DND-41 (cell line): ENCODE measurements at places on chromosomes 3 and 15.
A peak's percentile ranks its signal among the peaks of the same experiment; 100 is the strongest.

- no peak overlapping the region for H3K4me3 ChIP-seq
- no peaks in the 10 kb centered on the region for H3K36me3 ChIP-seq
- no peak for DNase-seq
- peaks cover 6% of the 10 kb centered on the region for H3K27me3 ChIP-seq
- no peaks in the 10 kb centered on the region for H3K4me1 ChIP-seq
Observed at GRCh38 chr15:92112180-92112579, 258.7 kb downstream of the SLCO3A1 start.

GRCh38 chr3:4904811-4905695 lies 74.2 kb upstream of the BHLHE40 start:
- H3K4me3 ChIP-seq = no peak overlapping the region
- no peaks in the 10 kb centered on the region for H3K36me3 ChIP-seq
- H3K4me1 ChIP-seq = peaks cover 51% of the 10 kb centered on the region
- peak; percentile 41 for DNase-seq
- no peaks in the 10 kb centered on the region for H3K27me3 ChIP-seq

DNA sequence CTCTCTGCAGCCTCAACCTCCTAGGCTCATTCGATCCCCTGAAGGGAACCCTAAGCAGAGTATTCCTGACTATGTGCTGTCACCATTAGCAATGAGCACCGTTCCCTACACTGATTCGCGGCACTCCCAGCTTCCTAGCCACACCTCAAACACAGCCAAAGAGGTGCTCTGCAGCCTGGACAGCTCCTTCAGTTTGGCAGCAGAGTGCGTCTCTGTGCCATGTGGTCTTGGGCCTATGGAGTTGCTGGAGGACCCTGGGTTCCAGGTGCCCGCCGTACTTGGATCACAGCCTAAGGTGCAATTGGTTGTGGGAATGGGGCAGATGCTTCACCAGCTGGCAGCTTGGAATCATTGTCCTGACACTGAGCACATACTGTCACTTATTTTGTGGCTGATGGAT lies 17.3 kb upstream of the IL12A start:
- H3K4me1 ChIP-seq = no peaks in the 10 kb centered on the region
- no peak overlapping the region for H3K4me3 ChIP-seq
- H3K27ac ChIP-seq = no peak overlapping the region
- no peak for DNase-seq
- H3K27me3 ChIP-seq = peaks cover 4% of the 10 kb centered on the region

GRCh38 chr15:66452971-66453580 lies 44.5 kb downstream of the SNAPC5 start:
- DNase-seq = no peak
- no peak overlapping the region for H3K27ac ChIP-seq
- H3K4me3 ChIP-seq = no peak overlapping the region
- no peaks in the 10 kb centered on the region for H3K4me1 ChIP-seq
- no peaks in the 10 kb centered on the region for H3K27me3 ChIP-seq
- peaks cover 28% of the 10 kb centered on the region for H3K36me3 ChIP-seq

DNA sequence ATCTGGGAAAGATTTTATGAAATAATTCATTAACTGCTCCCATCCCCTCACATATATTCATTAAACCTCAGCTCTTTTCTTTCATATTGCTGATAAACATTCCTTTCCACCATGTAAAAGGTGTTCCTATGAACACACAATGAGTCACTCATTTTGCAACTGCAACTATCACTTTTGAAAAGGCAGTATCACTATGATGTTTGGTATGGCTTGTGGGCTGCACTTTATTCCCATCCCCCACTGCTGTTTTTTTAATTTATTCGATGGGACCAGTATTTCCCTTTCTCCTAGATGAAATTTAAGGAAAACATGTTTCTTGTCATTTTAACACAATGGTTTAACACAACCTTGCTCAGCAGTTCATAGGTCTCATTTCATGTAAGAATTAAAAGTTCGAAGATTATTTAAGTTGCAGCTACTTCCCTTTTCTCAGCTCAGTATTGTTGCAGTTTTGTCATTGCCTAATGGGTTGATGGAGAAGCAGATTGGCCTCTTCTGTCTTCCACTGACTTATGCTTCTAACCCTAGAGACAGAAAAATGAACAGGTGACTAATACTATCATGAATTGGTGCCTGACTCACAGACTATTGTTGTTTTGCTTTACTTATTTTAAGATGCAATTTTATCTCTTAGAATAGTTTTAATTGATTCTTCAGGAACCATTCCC lies 280.3 kb downstream of the ZPLD1 start:
- DNase-seq = no peak
- H3K4me1 ChIP-seq = no peaks in the 10 kb centered on the region
- no peaks in the 10 kb centered on the region for H3K27me3 ChIP-seq
- no peak overlapping the region for H3K4me3 ChIP-seq

DNA sequence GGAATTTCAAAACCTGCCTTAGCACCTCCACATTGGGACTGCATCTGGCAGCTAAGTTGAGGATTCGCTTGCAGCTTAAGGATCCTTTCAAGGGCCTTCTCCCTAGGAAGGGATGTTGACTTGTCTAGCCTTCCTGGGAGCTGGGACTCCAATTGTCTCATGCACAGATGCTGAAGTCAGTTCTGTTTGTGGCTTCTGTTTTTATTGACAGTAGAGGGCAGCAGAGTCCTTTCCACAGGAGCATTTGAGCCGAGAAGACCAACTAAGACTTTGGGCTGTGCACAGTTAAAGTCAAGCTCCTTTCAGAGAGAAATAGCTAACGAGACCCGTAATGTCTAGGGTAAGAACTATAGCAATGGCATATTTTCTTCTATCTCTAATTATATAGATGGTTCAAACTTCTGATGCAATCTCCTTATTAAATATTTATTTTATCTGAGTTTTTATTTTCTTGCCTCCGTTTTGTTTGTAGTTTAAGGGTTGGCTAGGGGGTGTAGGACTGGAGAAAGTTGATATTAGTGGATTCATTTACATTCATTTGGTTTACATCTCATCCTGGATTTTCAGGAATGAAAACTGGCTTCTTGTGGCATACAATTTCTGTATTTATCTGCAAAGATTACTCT lies 59.7 kb upstream of the KBTBD8 start:
- H3K4me3 ChIP-seq = no peak overlapping the region
- peaks cover 4% of the 10 kb centered on the region for H3K27me3 ChIP-seq
- H3K4me1 ChIP-seq = no peaks in the 10 kb centered on the region
- peak; percentile 45 for DNase-seq
- no peak overlapping the region for H3K27ac ChIP-seq
- H3K36me3 ChIP-seq = no peaks in the 10 kb centered on the region

- H3K27ac ChIP-seq = no peak overlapping the region
- H3K36me3 ChIP-seq = peaks cover 20% of the 10 kb centered on the region; the same call in 1 of the 2 replicates
- H3K4me3 ChIP-seq = no peak overlapping the region
- no peaks in the 10 kb centered on the region for H3K27me3 ChIP-seq
- no peaks in the 10 kb centered on the region for H3K4me1 ChIP-seq
Observed at GRCh38 chr3:158539414-158540014, 31.5 kb upstream of the MLF1 start.

- no peak overlapping the region for H3K4me3 ChIP-seq
- DNase-seq = no peak
- H3K27me3 ChIP-seq = no peaks in the 10 kb centered on the region
- H3K27ac ChIP-seq = no peak overlapping the region
- H3K36me3 ChIP-seq = no peaks in the 10 kb centered on the region
Observed at GRCh38 chr3:110165753-110166152, 828.4 kb upstream of the DPPA4 start.

- no peaks in the 10 kb centered on the region for H3K36me3 ChIP-seq
- H3K27ac ChIP-seq = no peak overlapping the region
- no peak for DNase-seq
- peaks cover 13% of the 10 kb centered on the region for H3K4me1 ChIP-seq
- no peaks in the 10 kb centered on the region for H3K27me3 ChIP-seq
Observed at GRCh38 chr3:23329471-23330105, 126.5 kb downstream of the UBE2E2 start.

- no peak for DNase-seq
- no peaks in the 10 kb centered on the region for H3K27me3 ChIP-seq
- H3K27ac ChIP-seq = no peak overlapping the region
- no peaks in the 10 kb centered on the region for H3K4me1 ChIP-seq
- H3K36me3 ChIP-seq = no peaks in the 10 kb centered on the region
Observed at GRCh38 chr15:63992300-63992699, 54.0 kb downstream of the DAPK2 start.

- no peak overlapping the region for H3K27ac ChIP-seq
- no peak for DNase-seq
- no peaks in the 10 kb centered on the region for H3K36me3 ChIP-seq
- no peaks in the 10 kb centered on the region for H3K4me1 ChIP-seq
Observed at GRCh38 chr3:65983100-65983499, 55.6 kb downstream of the MAGI1 start.

- no peak overlapping the region for H3K27ac ChIP-seq
- H3K27me3 ChIP-seq = no peaks in the 10 kb centered on the region
- H3K36me3 ChIP-seq = peaks cover 32% of the 10 kb centered on the region
Observed at GRCh38 chr3:195697582-195698324, 23.0 kb upstream of the MUC20 start.

GRCh38 chr3:51354172-51354571 lies 30.9 kb upstream of the MANF start:
- H3K4me3 ChIP-seq = no peak overlapping the region
- no peak for DNase-seq
- H3K36me3 ChIP-seq = no peaks in the 10 kb centered on the region
- H3K27me3 ChIP-seq = peaks cover 25% of the 10 kb centered on the region

GRCh38 chr3:182671942-182672341 lies 121.4 kb upstream of the ATP11B start:
- no peaks in the 10 kb centered on the region for H3K36me3 ChIP-seq
- DNase-seq = no peak
- peaks cover 21% of the 10 kb centered on the region for H3K27me3 ChIP-seq
- H3K27ac ChIP-seq = no peak overlapping the region

- no peak overlapping the region for H3K4me3 ChIP-seq
- H3K27ac ChIP-seq = no peak overlapping the region
- no peak for DNase-seq
- no peaks in the 10 kb centered on the region for H3K36me3 ChIP-seq
- no peaks in the 10 kb centered on the region for H3K4me1 ChIP-seq
Observed at GRCh38 chr3:3080309-3080708, 29.9 kb downstream of the IL5RA start.

DNA sequence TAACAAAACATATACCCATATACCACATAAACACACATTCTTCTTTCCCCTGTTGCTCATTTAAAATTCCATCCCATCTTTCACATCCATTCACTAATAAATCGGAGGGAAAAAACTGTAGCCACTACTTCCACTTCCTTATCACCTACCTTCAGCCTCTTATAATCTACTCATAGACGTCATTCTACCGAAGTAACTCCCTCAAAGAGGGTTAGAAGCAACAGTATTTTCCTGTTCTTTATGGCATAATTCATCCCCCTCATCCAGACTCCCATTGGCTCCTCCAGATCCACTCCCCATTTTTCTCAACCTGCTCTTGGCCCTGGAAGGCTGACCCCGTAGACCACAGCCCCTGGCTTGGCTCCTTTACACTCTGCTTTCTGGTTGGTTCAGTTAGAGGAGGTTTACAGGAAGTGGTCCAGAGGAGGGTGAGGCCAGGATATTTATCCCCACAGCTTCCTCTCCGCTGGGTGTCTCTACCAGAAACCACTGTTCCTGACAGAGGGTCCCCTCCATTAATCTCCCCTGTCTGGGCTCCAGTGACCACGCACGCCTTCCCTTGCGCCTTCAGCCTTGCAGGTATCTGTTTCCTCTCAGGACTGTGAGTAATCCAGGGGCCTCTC lies 46.3 kb downstream of the FMN1 start:
- peak; percentile 11 for DNase-seq
- no peak overlapping the region for H3K27ac ChIP-seq
- no peaks in the 10 kb centered on the region for H3K4me1 ChIP-seq
- H3K4me3 ChIP-seq = no peak overlapping the region
- H3K27me3 ChIP-seq = no peaks in the 10 kb centered on the region

DNA sequence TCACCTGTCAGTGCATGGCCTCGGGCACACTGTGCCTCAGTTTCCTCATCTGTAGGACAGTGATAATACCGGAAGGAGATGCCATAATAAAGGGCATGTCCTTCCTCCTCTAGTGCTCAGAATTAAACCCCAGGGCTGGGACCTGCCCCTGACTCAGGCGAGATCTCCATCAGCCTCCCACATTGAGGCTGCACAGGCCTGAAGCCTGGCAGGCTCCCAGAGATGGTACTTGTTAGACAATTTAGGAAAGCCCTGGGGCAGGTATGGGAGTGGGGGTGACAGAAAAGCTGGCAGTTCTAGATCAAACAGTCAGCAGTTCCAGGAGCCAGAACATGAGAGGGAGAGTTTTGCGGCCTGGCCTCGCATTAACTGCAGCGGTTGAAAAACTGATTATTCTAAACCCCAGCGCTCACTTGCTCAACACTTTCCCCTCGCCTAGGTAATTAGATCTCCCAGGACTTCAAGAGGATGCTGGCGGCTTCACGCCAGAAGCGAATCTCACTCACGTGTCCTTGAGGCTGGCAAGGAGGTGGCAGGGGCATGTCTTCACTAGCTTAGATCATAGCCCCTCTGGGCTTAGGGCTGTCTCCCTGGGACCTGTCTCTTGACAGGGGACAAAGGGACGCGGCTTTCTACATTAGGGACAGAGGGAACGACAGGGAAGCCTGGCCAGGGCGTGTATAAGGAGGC lies 73.1 kb downstream of the ATP2B2 start:
- H3K4me3 ChIP-seq = no peak overlapping the region
- H3K27me3 ChIP-seq = no peaks in the 10 kb centered on the region
- H3K4me1 ChIP-seq = no peaks in the 10 kb centered on the region

DNA sequence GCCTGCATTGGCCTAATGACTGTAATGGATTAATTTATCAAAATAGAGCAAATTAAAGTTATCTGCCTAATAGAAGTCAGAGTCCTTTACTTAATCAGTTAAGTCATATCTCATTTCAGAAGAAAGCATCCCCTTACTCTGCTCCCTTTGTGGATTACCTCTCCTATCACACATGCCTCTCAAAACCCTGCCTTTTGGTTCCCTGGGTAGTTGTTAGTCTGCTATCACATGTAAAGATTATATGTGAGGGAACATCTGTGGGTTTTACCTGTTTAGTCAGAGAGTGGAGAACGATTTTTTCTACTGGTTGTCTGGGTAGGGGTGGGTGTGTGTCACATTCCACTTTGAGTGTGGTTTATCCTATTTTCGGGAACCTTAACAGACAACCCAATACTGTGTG lies 16.4 kb downstream of the UBE2E2 start:
- H3K4me1 ChIP-seq = no peaks in the 10 kb centered on the region
- H3K27me3 ChIP-seq = no peaks in the 10 kb centered on the region
- no peaks in the 10 kb centered on the region for H3K36me3 ChIP-seq
- no peak overlapping the region for H3K27ac ChIP-seq
- no peak for DNase-seq

DNA sequence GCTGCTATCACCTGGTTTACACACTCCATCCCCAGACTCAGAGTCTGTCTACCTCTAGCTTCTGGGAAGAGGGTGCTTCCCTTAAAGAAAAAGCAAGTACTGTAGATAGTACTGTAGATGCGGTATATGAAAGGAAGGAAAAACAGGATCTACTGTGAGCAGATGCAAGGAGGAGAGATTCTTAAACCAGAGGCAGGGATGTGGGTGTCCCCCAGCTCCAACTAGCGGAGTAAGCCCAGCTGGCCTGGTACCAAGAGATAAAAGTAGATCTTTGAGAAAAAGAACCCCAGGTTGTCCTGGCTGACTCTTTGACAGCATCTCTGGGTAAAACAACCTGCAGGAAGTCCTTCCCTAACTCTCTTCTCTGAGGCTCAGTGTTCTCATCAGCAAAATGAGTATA lies 523.7 kb upstream of the PROK2 start:
- no peaks in the 10 kb centered on the region for H3K36me3 ChIP-seq
- DNase-seq = no peak
- no peak overlapping the region for H3K4me3 ChIP-seq
- H3K27ac ChIP-seq = no peak overlapping the region
- no peaks in the 10 kb centered on the region for H3K27me3 ChIP-seq

GRCh38 chr3:193971261-193971751 lies 164.6 kb upstream of the HES1 start:
- no peak overlapping the region for H3K27ac ChIP-seq
- no peaks in the 10 kb centered on the region for H3K4me1 ChIP-seq
- H3K4me3 ChIP-seq = no peak overlapping the region
- H3K27me3 ChIP-seq = peaks cover 22% of the 10 kb centered on the region
